CD8-positive, alpha-beta memory T cell (primary cell): ENCODE measurements at places on chromosomes 4 and X. TPM values are rescaled to one million over a fixed set of nuclear protein-coding genes. Genes with fewer than 3 reads are reported as not detected.

FANCB gene
- 2.2 TPM for polyA plus RNA-seq

ACOT9 gene
- polyA plus RNA-seq: 29.4 TPM

PAGE1 gene
- not detected for polyA plus RNA-seq

RRAGB gene
- polyA plus RNA-seq: 11.1 TPM

AREG gene
- polyA plus RNA-seq: 3.3 TPM

SSX3 gene
- polyA plus RNA-seq: not detected

GRIA2 gene
- not detected for polyA plus RNA-seq

PAGE4 gene
- polyA plus RNA-seq: not detected

MAGEA9B gene
- not detected for polyA plus RNA-seq

RAB40A gene
- polyA plus RNA-seq: not detected

PRKG2 gene
- 0.53 TPM for polyA plus RNA-seq

ADH1B gene
- not detected for polyA plus RNA-seq

RAB33A gene
- 11.0 TPM for polyA plus RNA-seq

ERVMER34-1 gene
- not detected for polyA plus RNA-seq

CTAG2 gene
- polyA plus RNA-seq: not detected

GAGE12G gene
- not detected for polyA plus RNA-seq

CDKL5 gene
- 1.2 TPM for polyA plus RNA-seq

RASGEF1B gene
- 6.1 TPM for polyA plus RNA-seq

ADRA2C gene
- not detected for polyA plus RNA-seq

CSAG3 gene
- polyA plus RNA-seq: not detected

ATP8A1 gene
- 13.8 TPM for polyA plus RNA-seq

CDX4 gene
- polyA plus RNA-seq: not detected

LNX1 gene
- polyA plus RNA-seq: 0.30 TPM

SLITRK4 gene
- not detected for polyA plus RNA-seq

SMR3B gene
- not detected for polyA plus RNA-seq

MAP7D2 gene
- 0.12 TPM for polyA plus RNA-seq

HHIP gene
- polyA plus RNA-seq: not detected

NOX1 gene
- not detected for polyA plus RNA-seq

TLR3 gene
- polyA plus RNA-seq: 5.2 TPM

F11 gene
- polyA plus RNA-seq: not detected

TMLHE gene
- 12.8 TPM for polyA plus RNA-seq

TEX13C gene
- not detected for polyA plus RNA-seq

TKTL2 gene
- not detected for polyA plus RNA-seq
